ENCODE measurements at places on chromosomes 6 and 20.
A peak's percentile ranks its signal among the peaks of the same experiment; 100 is the strongest.

- DNase-seq = no peak
These were observed 86.9 kb downstream of the CD109 start for GRCh38 chr6:73782911-73783310.

GRCh38 chr6:39330476-39330875 is 8.0 kb upstream of the KCNK16 start:
- DNase-seq = peak; percentile 69

GRCh38 chr6:157596886-157597285 is 215.9 kb downstream of the ZDHHC14 start:
- no peak for DNase-seq

GRCh38 chr6:4355241-4355640 is 219.9 kb upstream of the ECI2 start:
- DNase-seq = no peak

- no peak for DNase-seq
These were observed 94.9 kb downstream of the JARID2 start for GRCh38 chr6:15340775-15341174.

DNA sequence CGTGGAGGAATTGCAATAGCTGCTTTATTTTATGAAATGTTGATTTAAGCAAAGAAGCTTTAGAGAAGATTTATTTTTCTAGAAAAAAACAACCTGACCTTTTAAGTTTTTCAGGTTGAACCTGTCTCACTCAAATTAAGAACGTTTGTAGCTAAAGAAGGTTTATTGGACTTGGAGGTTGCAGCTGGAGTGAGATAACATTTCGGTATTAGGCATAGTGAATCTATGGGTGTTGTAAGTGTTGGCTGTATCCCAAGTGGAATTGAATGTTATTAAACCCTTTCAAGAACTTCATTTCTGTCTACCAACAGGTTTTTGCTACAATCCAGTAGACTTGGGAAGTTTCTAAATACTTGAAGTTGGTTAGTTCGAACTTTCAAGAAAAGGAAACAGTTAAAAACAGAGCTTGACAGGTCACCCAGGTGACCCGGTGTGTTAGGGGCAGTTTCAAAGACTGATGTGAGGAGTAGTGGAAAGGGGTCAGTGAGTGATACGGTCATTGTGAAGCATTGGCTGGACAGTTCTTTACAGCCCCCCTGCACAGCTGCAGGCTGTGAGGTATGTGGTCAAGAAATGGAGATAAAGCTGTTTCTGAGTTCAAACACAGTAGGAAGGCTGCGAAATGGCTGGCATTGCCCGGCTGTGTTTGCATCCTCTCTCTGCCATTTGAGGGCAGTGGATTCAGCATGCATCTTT is 2.4 kb upstream of the TBCC start:
- DNase-seq = no peak

GRCh38 chr6:113015249-113015648 is 668.1 kb downstream of the RFPL4B start:
- DNase-seq = no peak

- DNase-seq = no peak
These were observed 101.2 kb upstream of the NT5E start for GRCh38 chr6:85348643-85349042.

DNA sequence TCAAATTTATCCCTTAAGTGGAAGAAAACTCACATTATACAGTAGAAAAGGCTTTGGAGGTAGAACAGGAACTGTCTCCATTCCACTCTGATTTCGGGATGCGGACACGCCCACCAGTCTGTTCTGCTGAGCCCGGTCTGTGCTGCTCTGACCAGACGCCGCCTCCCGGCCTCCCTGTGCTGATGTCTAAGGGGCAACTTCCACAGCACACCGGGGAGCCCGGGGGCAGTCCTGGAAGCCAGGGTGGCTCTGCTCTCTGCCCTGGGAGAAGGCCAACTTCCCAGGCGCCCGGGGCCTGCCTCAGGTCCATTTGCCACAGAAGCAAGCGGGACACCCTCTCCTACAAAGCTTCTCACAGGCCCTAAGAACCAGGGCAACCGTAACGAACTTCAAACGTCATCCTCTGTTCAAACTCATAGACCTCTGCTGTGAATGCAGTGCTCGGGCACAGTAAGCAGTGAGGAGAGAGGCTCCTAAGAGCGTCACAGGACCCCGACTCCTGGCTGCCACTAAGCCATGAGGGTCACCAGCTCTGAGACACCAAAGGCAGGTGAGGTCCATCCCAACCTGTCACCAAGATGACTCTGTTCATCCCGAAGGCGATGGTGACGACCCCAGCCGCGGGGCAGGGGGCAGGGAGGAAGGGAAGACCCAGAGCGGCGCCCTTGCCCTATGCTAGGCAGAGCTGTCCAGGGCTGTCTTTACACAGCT is 5.6 kb downstream of the TAF4 start:
- DNase-seq = no peak

GRCh38 chr20:36045373-36045714 is 77.0 kb downstream of the CNBD2 start:
- no peak for DNase-seq

DNA sequence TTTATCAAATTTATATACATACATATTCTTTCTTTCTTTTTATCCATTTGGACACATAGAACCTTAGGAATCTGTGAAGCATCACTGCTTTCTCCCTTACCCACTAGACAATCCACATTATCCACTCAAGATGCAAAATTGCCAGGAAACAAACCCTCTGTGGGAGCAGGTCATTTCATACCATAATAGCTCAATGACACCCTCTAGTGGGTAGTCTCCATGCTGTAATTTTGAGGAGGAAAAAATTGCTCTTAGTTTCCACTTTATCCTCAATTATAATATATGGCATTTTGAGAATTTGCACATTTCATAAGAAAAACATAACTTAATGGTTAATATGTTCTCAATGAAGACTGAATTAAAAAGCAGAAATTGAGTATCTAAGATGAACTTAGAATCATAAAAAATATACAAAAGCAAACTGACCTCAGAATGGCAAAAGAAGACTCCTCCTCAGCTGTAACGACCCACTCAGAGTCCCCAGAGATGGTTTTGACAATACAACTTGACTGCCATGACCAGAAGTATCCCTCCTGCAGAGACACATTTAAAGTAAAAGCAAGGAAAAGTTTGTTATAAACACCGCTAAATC is 164.1 kb downstream of the FRK start:
- peak; percentile 49 for DNase-seq

DNA sequence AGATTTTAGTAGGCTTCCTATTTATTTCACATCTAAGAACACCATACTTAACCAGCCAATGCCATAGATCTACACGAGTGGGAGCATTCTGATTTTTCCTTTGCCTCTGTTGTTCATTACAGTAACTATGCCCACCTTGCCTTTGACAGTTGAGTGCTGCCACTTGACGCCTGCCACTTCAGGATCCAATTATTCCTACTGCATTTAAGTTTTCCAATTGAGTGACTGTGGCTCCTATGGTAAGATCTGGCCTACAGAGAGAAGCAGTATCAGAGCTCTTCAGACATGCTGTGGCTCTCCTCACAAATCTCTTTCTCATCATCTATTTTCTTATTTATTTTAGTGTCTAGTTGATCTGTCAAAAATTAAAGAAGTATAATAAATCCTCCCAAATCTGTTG is 403.0 kb upstream of the SPTLC3 start:
- peak; percentile 21 for DNase-seq

DNA sequence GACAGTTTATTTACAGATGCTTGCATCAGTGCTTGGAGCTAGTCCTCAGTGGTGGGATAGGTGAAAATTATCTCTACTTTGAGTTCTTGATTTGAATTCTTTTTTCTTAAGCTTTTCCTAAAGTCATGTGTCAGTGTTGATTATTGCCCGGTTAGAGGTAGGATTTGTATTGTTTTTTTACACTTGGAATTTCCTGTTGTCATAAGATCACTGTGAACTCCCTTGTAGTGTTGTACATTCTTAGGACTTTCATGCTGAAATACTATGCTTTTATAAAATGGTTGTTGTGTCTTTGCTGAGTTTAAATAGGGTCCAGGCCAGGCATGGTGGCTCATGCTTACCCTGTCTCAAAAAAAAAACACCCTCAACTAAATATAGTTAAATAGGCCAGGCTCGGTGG is 20.3 kb downstream of the ASXL1 start:
- no peak for DNase-seq

- no peak for DNase-seq
These were observed 407.3 kb upstream of the FLRT3 start for GRCh38 chr20:14744723-14745122.

- no peak for DNase-seq
These were observed 123.1 kb downstream of the FYN start for GRCh38 chr6:111750153-111750552.

GRCh38 chr6:14450578-14450977 is 333.0 kb downstream of the CD83 start:
- DNase-seq = no peak

DNA sequence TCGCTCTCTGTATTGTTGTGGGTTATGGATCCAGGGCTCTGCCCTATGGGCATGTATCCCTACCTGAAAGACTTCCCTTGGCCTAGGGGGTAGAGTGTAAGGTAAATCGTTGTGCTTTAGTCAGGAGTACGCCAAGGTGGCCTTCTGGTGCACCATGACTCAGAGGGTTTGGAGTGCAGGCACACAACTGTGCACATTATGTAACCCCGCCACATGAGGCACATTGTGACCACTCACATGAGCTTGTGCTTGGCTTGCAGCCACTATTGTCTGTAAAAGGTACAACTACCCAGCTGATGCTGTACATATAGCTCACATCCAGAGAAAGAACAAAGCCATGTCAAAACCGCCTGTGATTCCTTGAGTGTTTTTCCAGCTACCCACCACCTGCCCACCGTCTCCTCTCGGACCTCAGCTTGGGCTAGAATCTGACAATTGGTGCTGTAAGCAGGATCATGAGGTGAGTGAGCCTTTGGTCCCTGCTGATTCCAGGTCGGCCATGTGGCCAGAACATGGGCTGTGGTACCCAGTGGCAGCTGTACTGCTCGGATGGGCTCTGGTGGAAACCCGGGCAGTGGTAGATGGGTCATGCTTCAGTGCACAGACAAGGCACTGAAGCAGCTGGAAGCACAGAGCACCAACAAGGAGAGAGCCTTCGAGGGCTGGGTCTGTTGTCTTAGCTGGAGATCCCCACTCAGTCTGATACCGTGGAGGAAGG is 33.8 kb downstream of the HDDC2 start:
- no peak for DNase-seq

DNA sequence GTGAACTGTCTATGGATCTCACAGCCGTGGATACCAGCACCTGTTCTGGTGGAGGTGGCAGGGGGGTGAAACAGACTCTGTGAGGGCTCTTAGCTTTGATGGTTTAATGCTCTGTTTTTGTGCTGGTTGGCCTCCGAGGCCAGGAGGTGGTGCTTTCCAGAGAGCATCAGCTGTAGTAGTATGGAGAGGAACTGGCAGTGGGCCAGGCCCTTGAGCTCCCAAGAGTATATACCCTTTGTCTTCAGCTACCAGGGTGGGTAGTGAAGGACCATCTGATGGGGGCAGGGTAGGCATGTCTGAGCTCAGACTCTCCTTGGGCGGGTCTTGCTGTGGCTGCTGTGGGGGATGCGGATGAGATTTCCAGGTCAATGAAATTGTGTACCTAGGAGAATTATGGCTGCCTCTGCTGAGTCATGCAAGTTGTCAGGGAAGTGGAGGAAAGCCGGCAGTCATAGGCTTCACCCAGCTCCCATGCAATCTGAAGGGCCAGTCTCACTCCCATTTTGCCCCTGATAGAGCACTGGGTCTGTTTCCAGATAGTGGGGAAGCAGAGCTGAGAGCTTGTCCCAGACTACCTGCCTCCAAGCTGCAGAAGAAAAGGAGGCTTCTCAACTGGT is 102.7 kb upstream of the AHI1 start:
- peak; percentile 97 for DNase-seq

GRCh38 chr20:44700306-44700705 is 14.9 kb upstream of the CCN5 start:
- DNase-seq = no peak

GRCh38 chr6:148464319-148465010 is 121.8 kb downstream of the SASH1 start:
- peak; percentile 26 for DNase-seq

- no peak for DNase-seq
These were observed 359.5 kb downstream of the CDH4 start for GRCh38 chr20:61611401-61612180.

DNA sequence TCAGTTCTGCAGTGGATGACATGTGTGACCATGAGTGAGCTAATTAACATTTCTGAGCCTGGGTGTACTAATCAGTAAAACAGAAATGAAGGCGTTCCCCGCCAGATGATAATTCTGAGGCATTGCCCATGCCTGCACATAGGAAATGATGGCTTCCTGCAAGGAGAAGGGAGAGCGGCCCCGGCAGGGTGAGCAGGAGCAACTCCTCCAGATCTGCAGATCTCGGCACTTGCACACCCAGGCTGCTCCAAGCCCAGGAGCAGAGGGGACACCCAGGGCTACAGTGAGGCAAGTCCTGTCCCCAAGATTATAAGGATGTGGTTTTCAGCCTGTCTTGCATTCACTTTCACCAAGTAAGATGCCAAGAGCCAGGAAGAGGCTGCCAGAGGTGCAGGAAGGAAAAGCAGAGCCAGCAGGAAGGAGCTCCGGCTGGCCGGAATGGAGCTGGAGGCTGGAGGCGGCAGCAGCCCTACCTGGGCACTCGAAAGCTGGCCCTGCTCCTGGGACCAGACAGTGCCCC is 177.5 kb upstream of the CST7 start:
- DNase-seq = no peak

GRCh38 chr20:51886891-51887608 is 84.7 kb upstream of the SALL4 start:
- DNase-seq = no peak

- DNase-seq = no peak
These were observed 214.4 kb upstream of the ZFP64 start for GRCh38 chr20:52405986-52406385.

DNA sequence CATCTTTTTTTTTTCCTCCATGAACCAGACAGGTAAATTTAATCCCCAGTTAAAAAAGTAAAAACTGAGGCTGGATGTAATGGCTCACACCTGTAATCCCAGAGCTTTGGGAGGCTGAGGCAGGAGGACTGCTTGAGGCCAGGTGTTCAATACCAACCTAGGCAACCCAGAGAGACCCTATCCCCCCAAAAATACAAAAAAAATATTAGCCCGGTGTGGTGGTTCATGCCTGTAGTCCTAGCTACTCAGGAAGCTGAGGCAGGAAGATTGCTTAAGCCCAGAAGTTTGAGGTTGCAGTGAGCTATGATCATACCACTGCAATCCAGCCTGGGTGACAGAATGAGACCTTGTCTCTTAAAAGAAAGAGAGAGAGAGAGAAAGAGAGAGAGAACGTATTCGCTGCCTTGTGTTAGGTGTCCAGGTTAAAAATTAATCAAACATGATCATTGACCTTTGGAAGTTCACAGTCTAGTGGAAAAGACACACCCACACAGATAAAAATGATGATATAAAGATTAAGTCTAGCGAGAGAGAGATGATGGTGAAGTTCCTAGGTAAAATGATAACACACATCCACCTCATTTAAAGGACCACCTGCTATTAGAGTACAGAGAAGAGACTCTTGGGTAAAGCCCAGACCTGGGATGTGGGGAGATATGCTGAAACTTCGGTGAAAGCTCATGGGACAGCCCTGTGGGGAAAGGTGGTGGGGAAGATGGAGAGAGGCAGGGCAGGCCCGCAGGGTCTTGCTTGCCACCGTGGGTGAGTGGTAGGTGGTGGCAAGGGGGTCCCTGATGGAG is 4.8 kb upstream of the NHSL1 start:
- no peak for DNase-seq
